ENCODE measurements at places on chromosomes 2 and 18.

DNA sequence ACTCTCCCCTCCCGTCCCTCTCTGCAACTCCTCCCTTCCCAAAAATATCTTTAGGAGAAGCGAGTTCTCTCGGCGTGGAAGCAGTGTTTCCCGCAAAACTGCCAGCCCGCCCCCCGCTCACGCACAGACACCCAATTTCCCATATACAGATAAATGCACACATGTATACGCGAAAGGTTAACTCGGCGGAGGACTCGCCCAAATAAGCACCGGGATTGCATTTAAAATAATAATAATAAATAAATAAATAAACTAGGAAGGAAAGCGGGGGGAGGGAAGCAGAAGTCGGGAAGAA is 70.0 kb upstream of the PSMD14 start:
- DNase-seq = no peak

DNA sequence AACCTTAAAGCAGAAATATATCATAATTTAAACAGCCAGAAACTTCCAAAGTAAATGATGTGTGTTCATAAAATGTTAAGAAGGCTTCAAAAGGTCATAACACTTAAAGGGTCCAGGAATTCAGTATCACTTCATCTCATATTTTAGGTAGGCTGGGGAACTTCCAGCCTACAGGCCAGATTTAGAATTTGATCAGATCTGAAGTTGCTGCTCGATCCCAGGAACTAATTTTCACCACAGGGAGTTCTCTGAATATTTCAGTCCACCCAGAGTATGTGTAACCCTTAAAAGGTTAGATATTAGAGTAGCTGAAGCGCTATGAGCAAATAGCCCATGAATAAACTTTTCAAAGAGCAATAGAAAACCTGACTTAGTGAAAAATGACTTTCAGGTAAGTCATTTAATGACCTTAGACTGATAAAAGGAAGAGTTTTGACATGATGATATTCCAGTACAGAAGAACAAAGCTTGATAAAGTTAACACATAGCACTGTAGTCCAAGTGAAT is 1.7 kb downstream of the WIPF1 start:
- no peak for DNase-seq

DNA sequence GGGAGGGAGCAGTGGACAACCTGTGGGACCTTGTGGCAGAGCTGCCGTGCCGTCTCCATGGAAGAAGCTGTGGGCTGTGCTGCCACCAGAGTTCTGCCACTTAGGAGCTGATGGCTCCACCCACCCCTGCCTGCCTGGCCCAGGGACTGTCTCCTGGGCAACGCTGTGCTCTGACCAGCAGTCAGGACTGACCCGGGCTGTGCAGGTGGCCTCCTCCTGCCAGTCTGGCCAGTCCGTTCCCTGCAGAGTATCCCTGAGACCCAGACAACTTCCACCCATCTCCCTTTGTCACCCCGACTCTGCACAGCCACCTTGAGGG is 12.8 kb downstream of the ASIC4 start:
- no peak for DNase-seq

- no peak for DNase-seq
These were observed 110.0 kb downstream of the MBP start for GRCh38 chr18:77022556-77022955.

DNA sequence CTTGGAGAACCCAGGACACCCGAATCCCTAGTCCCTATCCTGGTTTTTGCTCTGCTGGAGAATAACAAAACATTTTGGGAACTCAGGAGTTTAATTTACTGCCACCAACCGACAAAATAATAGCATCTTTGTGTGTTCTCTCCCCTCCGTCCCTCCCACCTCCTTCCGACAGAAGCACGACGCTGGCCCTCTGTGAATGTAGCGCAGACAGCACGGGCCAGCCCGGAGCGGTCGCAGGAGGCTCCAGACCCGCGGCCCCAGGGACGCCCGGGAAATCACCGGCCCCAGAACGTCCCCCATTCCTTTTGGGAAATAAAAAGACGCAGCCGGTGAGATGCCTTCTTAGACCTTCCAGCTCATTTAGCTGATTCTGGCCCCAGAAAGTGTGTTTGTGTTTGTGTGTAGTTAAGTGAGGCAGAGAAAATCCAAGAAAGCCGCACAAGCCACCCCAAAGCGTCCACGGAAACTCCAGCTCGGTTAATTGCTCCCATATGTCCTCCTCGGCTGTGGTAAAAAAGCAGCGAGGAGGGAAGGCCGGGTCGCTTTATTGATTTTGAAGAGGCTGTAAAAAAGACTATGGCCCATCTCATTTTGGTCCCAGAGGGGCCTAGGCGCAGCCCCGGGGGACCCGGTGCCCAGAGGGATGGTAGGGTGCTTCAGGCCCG is 577 bp upstream of the TANC1 start:
- DNase-seq = no peak

DNA sequence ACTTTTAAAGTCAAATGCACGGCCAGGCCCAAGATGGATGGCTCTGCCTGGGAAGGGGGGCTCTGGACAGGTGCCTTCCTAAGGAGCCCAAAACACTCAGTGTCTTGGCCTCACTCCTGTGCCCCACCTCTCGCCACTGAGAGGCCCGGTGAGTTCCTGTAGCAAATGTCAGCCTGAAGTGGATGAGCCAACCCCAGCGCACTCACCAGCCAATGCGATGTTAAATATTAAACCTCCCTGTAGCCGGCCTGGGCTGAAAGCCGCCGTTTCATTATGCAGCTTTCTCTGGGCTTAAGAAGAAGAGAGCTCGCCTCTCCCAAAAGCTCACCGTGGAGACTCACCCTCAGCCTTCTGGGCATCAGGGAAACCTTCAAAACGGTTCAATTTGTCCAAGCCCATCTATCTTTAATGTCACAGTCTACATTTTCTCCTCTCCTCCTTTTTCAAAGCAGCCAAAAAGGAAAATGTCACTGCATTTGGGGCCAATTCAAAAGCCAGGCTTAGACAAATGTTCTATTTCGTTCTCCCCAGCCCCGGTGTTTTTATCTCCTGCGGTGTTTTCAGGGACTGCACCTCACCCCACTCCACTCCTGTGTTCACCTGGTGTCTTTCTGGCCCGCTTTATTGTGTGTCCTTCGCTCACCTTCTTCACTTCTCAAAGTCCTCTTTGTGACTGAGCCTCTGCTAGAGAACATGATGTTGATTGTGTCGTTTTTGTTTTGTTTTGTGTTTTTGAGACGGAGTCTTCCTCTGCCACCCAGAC is 124.0 kb downstream of the NRP2 start:
- DNase-seq = no peak

GRCh38 chr2:19357402-19358241 is 801 bp downstream of the OSR1 start:
- DNase-seq = no peak

DNA sequence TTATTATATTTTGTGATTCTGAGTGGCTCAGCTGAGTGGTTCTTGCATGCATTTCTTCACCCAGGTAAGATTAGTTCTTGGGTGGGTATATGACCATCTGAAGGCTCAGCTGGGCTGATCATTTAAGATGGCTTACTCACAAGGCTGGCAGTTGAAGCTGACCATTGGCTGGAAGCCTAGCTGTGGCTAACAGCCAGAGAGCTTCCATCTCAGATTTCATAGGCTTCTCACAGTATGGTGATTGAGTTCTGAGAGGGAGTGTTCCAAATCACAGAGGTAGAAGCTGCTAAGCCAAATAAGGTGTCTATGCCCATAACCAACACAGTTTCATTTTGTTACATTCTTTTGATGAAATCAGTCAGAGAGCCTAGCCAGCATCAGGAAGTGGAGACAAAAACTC is 117.4 kb upstream of the RPRM start:
- DNase-seq = no peak

- DNase-seq = no peak
These were observed 22.7 kb downstream of the IAH1 start for GRCh38 chr2:9497017-9497416.

DNA sequence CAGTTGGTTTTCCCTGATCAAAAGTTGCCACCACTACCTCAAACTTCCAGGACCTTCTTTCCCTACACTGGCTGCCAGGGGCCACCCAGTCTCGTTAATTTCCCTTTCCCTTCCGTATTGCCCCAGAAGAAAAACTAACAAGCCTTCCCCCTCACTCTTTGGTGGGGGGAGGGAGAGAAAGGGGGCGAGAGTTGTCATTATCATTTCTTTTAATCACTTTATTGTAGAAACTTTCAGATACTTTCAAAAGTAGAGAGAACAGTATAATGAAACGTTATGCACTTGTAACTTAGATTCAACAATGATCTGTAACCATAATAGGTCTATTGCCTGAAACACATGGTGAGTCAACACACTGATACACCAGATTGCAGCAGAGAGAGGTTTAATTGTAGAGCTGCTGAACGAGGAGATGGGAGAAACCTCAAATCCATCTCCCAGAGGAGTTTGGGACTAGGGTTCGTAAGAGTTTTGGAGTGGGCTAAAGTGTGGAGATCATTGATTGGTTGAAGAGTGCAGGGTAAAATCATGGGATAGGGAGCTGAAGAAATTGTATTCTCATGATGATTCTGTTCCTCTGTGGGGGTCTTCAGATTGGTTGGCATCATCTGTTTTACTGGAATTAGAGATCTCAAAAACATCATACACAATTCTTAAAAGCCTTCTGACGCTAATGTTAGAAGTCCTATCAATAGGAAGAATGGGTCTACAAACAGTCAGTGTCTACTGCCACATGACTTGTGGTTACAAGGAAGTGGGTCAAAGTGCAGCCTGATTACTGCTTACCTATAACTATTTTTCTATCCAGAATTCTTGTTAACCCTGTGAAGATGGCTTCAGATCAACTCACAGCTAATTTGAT is 2.6 kb upstream of the RNF149 start:
- no peak for DNase-seq

GRCh38 chr2:142915502-142915901 is 38.0 kb downstream of the KYNU start:
- DNase-seq = no peak

DNA sequence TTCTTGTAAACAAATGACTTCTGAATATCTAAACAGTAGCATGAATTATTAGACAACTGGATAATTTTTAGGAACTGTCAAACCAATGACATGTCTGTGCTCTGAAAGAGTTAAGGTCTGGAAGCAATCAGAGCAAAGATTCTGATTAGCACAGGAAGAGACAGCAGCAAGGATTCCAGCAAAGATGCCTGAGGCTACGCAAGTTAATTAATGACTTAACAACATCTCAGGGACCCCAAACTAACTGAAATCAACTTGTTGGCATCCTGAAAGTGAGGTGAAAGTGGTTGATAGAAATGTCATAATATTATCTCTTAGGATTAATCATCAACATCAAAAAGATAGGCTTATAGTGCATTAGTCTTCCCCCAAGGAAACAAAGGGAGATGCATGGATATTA is 123.3 kb upstream of the TMEM200C start:
- no peak for DNase-seq

DNA sequence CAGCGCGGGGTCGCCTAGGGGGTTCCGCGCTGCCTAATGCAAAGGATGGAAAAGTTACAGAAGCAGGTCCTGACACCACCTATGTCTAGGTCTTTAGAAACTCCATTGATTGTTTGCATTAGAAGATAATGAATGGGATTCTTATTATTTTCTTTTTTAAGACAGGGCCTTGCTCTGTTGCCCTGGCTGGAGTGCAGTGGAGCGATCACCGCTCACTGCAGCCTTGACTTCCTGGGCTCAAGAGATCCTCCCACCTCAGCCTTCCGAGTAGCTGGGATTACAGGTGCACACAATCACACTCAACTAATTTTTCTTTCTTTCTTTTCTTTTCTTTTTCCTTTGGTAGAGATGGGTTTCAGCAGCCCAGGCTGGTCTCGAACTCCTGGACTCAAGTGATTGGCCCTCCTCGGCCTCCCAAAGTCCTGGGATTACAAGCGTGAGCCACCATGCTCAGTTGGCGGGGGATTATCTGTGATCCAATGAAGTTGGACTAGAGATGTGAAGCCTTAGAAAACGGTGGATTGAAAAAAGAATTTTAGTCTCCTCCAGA is 761 bp upstream of the IDH1 start:
- no peak for DNase-seq

GRCh38 chr18:10923141-10923540 is 226.2 kb downstream of the PIEZO2 start:
- DNase-seq = no peak

- no peak for DNase-seq
These were observed 328.2 kb upstream of the MEX3C start for GRCh38 chr18:51525453-51526225.

GRCh38 chr2:46520130-46520711 is 40.9 kb downstream of the TMEM247 start:
- no peak for DNase-seq
